ENCODE measurements at places on chromosomes 11 and 22.

DNA sequence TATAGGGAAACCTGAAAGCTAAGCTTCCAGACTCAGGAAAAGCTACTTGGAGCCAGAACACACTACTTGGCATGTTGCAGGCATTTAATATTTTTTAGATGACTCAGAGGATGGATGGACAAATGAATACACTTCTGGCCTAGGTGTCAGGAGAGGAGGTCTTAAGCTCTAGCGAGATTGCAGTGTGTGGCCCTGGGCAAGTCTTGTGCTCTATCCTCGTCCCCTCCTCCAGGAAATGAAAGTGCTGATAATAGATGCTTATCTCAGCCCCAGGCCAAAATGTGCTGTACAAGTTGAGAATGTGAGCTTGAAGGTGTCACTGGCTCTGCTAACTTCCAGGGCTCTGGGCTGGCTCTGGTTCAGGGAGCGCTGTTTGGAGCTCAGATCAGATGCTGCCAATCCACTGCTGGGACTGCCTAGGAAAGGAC, 136.3 kb downstream of the PKNOX2 start:
- DNase-seq, result no peak

- DNase-seq, result peak; percentile 71
These were observed 227.7 kb upstream of the B3GAT1 start for GRCh38 chr11:134639586-134640330.

DNA sequence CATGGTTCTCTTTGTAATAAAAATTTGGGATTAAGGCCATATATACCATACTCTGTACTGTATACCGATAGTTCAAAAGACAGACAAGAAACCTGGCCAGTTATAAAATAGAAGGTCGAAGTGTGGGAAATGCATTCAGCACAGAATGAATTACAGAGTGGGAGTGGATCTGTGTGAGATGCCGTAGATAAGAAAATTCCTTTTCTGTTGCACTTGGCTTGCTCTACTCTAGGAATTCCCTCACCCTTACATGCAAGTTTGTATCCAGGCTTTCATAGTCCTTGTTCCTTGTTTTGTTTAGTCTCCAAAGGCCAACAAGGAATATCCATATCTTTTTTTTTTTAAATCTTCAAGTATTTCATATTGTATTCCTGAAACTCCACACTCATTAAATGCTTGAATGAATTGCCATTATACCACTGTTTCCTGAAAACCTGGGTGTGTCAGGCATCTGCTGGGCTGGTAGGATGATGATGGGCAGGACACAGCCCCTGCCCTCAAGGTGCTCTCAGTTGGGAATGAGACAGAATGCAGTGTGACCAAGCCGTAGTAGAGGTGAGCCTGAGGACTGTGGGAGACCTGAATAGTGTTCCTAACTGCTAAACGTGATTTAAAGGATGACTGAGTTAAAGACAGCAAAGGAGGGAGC, 53.5 kb downstream of the TEAD1 start:
- DNase-seq, result no peak

DNA sequence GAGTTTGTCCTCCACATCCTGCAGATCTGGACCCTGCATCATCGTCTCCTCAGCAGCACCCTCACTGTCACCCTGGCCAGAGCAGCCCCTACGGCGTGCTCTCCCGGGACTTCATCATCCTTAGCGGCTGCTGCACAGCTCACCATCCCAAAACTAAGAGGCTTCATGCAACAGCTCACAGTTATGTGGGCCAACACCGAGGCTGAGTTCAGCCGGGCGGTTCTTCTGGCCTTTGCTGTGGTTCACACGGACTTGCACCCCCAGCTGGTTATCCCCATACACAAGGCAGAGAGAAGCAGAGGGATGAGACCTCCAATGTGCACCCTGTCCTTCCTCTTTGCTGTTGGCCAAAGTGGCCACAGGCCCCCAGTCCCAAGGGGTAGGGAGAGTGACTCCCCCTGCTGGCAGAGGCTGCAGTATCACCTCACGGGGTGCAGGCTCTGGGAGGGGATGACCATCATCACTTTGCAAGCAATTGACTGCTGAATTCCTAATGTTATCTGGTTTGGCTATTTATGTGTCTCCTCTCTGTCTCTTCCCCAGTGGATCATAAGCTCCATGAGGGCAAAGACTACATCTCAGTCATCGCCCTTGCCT, 276.8 kb downstream of the BRD1 start:
- no peak for DNase-seq

DNA sequence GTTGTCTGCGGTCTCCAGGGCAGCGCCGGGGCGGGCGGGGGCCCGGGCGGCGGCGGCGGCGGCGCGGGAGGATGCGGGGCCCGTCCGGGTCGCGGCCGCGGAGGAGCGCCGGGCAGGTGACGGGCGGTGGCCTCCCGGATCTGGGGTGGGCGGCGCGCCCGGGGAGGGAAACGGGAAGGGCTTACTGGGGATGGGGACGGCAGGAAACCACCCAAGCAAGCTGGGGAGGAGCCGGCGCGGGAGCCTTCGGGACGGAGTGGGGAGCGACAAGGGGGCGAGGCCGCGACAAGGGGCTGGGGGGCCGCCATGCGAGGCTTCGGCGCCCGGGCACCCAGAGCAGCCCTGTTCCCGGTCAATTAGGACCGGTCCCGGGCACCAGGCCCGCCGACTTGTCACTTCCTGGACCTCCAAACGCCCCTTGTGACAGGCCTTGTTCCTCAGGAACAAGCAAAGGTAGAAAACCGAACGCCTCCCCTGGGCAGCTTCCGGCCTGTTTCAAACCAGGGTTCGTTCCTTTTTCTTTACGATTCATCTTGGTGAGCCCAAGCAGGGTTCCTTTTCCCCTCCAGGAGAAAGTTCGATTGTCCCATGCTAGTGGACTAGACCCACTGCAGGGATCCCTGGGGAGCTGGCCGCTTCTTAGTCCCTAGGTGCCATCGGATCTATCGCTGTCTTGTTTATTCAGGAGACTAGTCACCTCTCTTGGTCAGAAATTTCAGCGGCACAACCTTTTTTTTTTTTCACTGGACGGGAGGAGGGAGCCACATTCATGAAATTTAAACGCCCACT, 492 bp downstream of the JHY start:
- peak; percentile 68 for DNase-seq

- DNase-seq, result no peak
These were observed 73.5 kb upstream of the THY1 start for GRCh38 chr11:119496469-119496868.

- no peak for DNase-seq
These were observed 14.7 kb downstream of the MGAT3 start for GRCh38 chr22:39471381-39472141.

DNA sequence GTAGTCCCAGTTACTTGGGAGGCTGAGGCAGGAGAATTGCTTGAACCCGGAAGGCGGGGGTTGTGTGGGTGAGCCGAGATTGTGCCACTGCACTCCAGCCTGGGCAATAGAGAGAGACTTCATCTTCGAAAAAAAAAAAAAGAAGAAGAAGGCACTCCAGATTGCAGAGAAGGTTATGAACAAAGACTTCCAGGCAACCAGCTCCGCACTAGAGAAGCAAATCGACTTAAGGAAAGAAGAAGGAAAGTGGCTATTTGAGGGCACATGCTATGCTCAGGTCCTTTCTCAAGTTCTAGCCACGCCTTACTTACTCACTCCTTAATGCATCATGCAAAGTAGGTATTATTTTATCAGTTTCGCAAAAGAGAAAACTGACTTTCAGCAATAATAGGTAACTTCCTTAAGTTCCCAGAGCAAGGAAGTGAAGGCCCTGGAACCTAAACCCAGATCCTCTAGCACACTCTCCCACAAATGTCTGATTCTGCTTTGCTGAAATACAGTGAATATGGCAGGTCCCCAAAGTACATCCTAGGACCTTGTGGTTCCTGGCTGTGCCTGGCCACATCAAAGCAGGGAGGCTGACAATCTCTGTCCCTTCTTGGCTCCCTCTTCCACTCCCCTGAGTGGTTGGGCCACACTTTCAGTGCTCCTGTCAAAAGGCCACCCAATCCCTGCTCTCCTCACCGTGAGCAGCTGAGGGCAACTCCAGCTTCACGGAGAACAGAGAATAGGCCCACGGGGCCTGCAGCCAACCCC, 14.2 kb downstream of the CD3E start:
- no peak for DNase-seq

DNA sequence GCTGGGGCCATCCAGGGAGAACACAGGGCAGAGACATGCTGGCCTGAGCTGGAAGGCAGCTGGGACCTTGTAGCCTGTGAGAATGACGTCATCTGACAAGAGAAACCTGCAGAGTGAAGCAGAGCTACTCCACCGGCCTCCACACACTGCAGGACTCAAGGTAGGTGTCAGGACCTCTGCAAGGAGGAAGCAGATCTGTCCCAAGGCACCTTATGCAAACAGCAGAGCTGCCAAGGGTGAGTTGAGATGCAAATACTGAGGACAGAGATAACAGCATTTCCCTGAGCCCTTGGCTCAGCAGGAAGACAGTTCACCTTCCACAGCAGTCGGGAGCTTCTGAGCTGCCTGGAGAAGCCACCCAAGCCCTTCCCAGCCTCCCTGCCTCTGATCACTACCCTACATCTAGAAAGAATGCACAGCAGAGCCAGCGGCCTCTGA, 51.9 kb upstream of the IGSF9B start:
- DNase-seq, result no peak

GRCh38 chr11:7896009-7896785, 34.9 kb downstream of the OR10A6 start:
- no peak for DNase-seq

DNA sequence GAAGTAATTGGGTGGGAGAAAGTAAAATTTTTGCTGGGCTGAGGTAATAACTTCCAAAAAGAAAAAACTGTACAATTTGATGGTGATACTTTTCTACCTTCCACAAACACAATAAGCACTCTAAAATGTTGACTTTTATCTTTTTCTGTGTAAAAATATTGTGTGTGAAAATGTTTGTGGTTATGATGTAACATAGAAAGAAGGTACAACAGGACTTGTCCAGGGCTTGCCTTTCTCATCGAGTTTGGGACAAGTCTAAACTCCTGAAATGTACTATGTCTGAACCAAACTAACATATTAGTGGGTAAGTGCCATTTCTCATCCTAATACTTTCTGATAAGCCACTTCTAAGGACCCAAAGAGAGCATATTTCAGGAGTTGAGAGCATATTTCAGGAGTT, 174.2 kb upstream of the PDGFD start:
- DNase-seq, result no peak

DNA sequence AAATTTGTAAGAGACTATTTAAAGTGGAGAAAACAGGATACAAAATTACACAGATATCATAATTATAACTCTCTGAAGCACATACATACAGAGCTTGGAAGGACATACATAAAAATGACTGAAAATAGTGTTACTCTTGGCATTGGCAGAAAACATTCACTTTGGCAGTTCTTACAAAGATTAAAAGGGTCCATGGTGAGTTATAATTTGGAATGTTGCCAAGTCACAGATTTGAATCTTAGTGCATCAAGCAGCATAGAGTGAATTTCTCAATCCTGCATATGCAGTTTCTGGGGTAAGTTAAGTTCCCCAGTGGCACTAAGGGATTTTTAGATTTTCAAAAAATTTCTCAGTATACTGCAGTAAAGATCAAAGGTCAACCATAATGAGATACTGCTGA, 115.9 kb downstream of the CCDC81 start:
- DNase-seq, result no peak

GRCh38 chr22:28249402-28249801, 330.3 kb upstream of the PITPNB start:
- no peak for DNase-seq

DNA sequence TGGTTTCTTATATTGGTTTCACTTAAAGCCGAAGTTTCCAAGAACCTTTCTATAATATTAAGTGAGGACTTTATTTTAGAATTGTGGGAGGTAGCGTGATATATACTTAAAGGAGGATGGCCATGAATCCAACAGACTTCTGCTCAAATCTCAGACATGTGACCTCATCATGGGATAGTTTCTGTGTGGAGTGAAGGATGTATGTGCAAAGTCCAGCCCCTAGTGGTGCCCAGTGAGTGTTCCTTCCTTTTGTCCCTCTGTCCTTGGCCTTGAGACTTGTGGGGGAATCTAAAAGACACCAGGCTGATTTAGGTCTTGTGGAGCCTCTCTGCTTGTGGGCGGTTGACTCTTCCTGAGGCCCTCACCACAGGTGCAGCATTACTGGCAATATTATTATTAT, 43.7 kb downstream of the BARX2 start:
- no peak for DNase-seq

DNA sequence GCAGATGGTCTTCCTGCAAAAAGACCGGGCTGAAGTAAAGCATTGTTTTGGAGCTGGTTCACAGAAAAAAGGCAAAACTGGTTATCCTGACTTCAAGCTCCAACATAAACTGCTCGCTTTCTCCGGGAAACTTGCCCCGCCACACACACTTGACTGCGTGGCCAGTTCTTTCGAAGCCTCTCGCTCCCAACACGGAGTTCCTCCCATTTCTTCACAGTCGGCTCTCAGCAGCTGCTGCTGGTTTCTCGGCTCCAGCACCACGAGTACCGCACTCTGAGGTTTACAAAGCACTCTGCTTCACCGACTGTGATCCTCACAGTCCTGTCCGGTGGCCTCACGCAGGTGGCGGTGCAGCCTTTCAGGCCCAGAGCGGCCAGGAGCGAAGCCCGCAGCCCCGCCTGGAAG, 264 bp downstream of the CHEK1 start:
- DNase-seq, result no peak

GRCh38 chr11:128717516-128717915, 23.6 kb downstream of the FLI1 start:
- no peak for DNase-seq

DNA sequence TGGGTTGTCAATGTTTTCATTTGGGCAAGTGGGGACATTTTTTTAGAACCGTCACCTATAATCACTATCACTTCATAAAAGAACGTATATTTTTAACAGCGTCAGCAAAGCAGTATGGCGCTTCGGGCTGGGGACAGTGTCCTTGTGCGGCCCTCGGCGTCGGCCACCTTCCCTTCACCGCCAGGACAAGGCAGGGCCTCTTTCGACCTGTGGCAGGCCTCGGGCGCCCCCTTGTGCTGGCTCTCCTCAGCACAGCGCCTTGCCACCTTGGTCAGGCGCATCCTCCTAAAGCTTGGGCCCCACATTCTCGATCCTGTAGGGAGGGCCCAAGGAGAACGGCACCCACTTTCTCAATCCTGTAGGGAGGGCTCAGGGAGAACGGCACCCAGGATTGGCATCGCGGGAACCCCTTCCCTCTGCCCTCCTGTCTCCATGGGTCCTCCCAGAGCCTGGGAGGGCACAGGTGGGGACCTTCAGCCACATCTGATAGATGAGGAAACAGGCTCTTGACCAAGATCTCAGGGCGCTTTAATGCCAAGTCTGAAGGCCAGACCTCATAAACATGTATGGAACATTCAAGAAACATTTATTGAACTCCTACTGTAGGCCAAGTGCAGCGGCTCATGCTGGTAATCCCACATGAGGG, 11.5 kb upstream of the FADD start:
- peak; percentile 62 for DNase-seq

- DNase-seq, result peak; percentile 8
These were observed 133.4 kb downstream of the DCDC1 start for GRCh38 chr11:31236143-31236542.

DNA sequence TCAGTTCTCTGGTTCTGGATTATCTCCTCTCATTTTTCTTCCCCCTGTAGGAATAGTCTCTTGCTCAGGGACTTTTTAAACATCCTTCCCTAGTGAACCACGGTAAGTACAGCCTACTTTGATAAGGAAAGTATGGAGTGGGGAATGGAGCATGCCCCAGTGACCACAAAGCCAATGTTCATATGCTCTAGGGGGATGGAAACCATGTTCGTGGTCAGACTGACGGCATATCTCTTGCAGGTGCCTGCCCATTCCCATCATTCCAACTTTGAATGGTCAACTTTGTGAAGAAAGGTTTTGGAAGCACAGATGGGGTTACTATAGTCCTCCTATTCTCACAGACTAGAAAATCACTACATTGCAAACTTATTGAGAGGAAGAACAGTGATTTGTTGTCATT, 332.5 kb upstream of the NCAM1 start:
- no peak for DNase-seq

GRCh38 chr11:13984616-13985450, 22.3 kb downstream of the SPON1 start:
- DNase-seq, result no peak
